ENCODE measurements at places on chromosomes 5 and 9.

DNA sequence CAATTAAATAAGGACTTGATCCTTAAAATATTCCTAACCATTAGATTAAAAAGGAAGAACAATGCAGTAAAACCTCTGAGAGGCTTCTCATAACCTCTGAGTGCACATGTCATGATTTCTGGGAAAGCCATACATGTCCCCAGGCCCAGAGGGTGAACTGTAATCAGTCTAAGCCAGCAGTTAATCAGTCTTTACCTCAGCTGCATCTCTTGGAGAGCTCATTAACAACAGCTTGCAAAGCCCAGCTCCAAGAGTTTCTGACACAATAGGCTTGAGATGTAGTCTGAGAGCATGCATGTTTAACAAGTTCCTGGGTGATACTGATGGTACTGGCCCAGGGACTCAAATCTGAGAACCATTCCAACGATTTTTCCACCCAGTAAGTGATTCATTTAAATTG is 392.1 kb downstream of the DNAH5 start:
- DNase-seq = no peak

GRCh38 chr5:178790371-178790770 is 59.9 kb upstream of the ZNF354A start:
- no peak for DNase-seq

DNA sequence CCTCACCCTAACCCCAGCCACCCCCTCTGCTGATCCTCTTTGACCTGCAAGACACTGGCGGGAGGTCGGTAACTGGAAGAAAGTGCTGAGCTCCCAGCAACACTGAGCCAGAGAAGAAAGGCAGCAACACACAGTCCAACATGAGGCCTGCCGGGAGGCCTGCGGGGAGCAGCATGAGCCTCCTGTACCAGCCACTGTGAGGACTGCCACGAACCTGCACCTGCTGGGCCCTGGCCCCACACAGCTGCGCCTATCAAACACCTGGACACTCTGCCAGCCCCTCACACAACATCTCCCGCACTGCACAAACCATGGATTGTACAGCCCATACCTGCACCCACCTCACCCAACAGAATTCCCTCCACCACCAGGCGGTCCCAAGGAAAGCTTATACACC is 18.3 kb downstream of the CAMK2A start:
- no peak for DNase-seq

DNA sequence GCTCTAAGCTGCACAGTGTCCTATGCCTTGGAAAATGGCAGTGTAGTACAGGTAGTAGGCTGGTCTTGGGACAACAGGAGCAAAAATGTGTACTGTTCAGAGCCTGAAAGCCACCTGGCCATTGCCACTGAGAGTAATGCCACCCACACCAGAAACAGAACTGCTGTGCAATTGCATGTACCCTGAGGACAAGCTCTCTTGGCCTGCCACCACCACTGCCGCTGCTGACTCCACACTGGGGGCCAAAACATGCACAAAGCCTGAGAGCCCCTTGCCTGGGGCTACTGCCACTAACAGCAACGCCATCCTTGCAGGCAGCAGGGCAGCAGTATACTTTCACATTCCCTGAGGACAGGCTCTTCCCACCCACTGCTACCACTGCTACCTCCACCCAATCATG is 251.9 kb upstream of the CDH12 start:
- DNase-seq = no peak

DNA sequence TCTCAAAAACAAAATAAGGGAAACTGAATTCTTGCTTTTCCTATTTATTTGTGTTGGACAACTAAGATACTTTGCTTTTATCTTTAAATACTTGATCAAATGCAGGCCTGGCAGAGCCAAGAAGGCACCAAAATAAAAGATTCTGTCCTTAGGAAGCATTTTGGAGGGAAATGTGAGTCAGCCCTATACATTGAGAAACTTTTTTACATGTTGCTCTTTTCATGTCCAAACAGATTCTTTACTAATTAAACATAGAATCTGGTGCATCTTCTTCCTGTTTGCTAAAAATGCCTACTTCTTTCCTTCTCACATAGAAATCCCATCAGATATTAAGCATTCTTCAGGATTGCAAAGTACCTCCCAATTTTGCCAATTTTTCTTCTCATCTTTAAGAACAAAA is 1160.4 kb downstream of the EFNA5 start:
- DNase-seq = no peak

- no peak for DNase-seq
These were observed 62.4 kb downstream of the SLC28A3 start for GRCh38 chr9:84278130-84278529.

DNA sequence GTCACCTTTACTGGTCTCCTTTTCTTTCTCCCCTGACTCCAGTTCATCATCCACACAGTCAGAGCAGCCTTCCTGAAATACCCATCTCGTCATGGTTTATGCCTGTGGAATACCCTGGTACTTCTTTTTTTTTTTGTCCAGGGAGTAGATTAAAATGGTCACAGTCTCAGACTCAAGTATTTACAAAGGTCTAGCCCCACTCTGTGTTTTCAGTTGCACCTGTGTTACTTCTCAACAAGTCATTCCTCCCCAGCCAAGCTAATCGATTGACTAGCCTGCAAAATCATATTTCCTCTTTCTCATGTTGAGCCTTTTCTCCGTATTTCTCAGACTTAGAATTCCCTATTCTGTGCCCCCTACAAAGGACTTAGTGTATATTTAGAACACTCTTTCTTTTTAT is 155.2 kb upstream of the KCNN2 start:
- DNase-seq = no peak

DNA sequence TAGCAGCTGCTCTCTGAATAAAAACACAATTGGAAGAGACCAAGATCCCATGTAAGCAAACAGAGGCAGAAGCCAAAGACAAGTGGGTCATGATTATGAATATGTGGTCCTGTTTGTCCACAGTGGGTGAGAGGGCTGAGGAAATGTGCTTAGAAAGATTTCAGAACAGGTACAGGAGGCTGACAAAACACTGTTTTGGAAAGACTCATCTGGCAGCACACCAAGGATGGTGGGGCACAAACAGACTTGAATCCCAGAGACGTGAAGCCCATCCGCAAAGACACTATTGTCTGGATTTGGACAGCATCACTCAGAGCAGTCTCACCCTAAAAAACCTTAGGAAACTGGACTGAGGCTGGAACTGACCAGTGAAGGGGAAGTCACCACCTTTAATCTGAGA is 85.0 kb downstream of the ADRB2 start:
- no peak for DNase-seq

DNA sequence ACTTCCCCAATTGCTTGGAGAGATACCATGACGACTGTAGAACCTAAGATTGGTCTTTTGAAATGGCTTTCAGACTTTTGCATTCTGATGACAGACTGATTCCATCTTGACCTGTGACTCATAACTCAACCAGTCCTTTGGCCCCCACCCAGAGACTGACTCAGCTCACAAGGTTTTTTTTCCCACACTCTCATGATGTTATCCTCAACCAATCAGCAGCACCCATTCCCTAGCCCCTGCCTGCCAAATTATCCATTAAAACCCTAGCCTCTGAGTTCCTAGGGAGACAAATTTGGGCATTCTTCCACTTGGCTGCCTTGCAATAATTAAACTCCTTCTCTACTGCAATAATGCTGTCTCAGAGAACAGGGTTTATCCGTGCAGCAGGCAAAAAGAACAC is 1263.3 kb upstream of the CDH9 start:
- no peak for DNase-seq

DNA sequence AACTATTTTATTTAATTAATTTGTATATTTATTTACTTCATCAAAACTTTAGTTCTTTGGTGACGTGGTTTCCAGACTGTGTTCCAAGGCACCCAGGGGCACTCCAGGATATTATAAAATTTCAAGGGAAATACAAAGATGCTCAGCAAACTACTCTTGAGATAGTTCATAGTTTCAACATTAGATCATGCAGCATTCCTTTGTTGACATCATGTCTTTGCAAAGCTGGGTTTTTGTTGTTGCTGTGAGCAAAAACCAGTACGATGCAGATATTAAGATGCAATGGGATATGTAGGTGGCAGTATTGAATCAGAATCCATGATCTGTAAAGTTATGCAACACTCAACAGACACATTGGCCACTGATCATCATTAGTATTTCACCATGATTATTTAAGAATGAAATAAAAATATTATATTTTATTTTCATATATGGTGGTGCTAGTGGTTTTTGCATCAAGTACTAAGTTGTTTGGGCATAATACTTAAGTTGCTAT is 219.7 kb downstream of the ADCY2 start:
- DNase-seq = no peak

DNA sequence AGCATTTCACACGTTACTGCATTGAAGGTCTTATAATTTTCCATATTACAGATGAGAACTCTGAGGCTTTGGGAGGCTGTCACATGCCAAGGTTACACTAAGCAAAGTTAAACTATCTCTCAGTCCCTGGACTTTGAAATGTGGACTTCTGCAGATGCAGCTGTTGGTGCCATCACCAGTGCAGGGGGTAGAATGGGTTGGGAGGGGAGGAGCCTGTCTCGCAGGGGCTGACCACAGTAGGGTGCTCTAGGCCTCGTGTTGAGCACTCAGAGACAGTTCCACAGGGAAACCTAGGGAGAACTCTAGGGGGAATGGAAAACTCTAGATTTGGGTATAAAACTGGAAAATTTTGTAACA is 220.9 kb downstream of the MAPKAP1 start:
- DNase-seq = no peak

DNA sequence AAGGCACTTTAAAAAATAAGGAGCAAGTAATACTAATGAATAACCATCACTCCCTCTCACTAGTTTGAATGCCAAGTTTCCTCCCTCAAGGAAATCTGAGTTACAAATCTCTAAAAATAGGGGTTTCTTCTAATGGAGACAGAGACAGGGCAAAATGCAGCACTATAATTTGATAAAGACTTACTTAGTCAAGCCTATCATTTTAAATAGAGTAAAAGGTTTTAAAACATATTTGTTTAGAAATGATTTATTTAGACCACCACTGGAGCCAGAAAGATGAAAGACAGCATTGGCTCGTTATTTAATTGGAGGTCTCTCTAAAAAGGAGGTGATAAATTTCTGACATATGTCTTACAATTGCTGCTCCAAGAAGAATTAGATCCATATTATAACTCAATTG is 228.7 kb downstream of the TLE1 start:
- DNase-seq = no peak

DNA sequence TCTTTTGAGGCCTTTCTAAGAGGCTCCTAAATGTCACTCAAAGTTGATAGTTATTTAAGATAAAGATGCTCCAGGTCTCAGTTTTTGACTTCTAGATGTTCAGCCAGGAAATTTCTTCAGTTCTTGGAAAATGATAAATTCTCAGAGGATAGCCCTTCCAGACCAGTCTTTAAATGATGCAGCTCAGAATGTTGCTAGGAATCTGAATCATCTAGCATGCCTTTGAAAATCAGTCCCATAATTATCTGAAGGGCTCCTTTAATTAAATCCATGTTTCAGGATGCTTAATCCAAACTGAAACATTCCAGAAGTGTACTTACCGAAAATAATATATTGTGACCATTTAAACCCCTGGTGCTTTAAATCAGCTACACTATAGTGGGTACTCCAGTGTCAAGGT is 107.5 kb upstream of the FBN2 start:
- no peak for DNase-seq

DNA sequence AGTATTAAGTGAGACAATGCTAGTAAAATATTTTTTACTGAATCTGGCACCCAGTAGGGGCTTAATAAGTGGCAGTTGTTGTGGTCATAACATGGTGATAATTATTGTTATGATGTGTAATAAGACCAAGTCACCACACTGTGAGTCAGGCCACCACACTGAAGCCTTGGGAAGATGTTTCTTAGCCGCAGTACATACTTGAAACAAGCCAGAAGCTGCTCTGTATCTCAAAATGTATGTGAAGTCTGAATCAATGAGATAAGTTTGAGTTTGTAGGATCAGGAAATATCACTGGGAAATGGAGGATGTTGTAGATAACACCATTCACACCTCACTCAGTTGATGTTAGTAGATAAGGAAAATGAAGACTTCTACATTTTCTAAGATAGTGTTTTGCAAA is 51.3 kb upstream of the PTPN3 start:
- no peak for DNase-seq

GRCh38 chr9:93525476-93525875 is 50.9 kb upstream of the PHF2 start:
- no peak for DNase-seq
